ENCODE measurements at places on chromosomes 7 and 10.

GRCh38 chr10:98134431-98135221 is at the start of gene R3HCC1L:
Gene R3HCC1L, plus strand, starts transcription at chr10:98134657. Its CDS starts 73,458 bp downstream, at chr10:98208115.
- DNase-seq: peak; percentile 94

- DNase-seq: no peak
Observed at GRCh38 chr10:12839941-12840611, 161.4 kb downstream of the CCDC3 start.

GRCh38 chr10:107275806-107276205 is 111.3 kb upstream of the SORCS1 start:
- DNase-seq: no peak

- DNase-seq: no peak
Observed at GRCh38 chr7:23918856-23919255, 208.8 kb downstream of the STK31 start.

DNA sequence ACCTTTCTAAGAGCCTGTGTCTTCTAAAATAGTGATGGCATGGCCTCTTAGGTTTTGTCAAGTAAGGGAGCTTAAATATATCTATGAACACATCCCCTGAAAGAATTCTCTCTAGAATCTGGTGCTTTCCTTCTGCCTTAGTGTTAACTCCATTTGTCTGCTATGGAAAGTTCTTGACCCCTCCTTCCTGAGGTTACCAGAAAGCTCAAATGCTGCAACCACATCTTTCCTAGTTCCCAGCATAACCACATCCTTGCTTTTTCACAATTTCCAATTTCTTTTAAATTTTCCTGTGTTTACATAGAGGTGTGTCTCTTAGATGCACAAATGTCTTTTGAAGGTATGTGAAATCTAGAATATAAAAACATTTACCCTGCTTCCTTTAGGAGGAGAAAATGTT is 16.4 kb upstream of the GSDME start:
- DNase-seq: no peak

- DNase-seq: peak; percentile 50
Observed at GRCh38 chr10:86688398-86688921, 20.1 kb downstream of the LDB3 start.

DNA sequence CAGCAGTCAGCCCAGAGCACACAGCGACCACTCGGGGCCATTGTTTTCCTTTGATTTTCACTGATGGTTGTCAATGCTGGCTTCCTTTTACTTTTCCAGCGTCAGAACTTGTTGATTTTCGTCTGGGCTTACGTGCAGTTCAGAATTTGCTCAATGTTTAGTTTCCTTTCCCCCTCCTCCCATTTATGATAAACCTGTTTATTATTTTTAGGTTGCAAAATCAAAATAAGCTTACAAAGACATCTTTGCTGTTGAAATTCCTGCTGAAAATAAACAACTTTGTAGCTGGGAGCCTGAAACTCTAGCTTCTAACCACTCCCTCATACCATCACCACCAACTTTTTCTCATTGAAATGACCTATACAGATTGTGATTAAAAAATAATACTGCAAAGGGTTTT is 83.1 kb upstream of the LYZL1 start:
- DNase-seq: no peak

DNA sequence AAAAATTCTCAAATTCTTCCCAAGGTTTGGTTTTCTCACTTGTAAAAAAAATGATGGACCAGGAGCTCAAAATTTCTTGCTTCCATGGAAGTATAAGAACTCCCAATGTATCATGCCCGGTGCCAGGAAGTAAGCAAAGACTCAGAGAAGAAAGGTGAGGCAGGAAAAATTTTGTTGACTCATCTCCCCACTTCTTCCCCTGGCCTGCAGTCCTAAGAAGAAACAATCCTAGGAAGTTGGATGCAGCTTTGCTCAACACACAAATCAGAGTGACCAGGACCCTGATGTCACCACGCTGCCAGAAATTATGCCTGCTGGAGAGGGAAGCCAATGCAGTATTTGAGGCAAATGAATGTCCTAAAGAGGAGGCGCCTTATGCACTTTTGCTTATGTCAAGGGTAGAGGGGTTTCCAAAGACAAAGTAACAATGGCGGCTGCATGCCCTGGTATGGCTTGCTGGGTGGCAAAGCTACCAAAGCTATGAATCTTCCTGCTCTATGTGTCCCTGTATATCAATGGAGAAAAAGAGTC is 163.6 kb downstream of the NEURL1 start:
- DNase-seq: no peak

- DNase-seq: no peak
Observed at GRCh38 chr7:111438369-111439289, 123.7 kb downstream of the IMMP2L start.

DNA sequence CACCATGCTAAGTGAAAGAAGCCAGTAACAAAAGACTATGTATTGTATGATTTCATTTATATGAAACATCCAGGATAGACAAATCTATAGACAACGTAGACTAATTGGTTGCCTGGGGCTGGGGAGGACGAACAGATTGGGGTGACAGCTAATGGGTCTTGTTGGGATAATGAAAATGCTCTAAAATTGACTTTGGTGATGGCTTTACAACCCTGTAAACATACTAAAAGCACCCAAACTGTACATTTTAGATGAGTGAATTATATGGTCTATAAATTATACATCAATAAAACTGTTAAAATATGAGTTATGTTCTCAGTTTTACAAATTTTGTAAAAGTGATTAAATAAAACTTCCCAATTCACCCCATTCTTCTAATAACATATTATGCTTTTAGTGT is 261.5 kb downstream of the ELMO1 start:
- no peak for DNase-seq

DNA sequence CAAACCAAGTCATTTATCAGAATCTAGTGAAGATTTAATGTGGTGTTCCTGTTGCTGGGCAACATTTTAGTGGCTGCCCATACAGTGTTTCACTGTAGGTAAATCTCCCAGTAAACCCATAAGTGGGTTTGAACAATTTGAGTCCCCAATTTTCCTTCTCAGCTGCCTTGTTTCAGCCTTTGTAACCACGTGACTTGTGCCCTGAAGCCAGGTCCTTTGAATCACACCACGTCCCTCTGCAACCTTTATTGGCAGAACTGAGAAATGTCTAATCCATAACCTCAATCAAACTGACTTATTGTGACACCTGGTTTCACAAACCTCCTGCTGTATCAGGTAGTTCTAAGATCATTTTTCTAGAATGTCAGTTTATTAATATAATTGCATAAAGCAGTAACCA is 30.1 kb downstream of the SND1 start:
- DNase-seq: no peak

GRCh38 chr7:66505009-66505408 is 123.7 kb upstream of the KCTD7 start:
- no peak for DNase-seq

- DNase-seq: no peak
Observed at GRCh38 chr10:114195079-114195478, 15.9 kb downstream of the TDRD1 start.

DNA sequence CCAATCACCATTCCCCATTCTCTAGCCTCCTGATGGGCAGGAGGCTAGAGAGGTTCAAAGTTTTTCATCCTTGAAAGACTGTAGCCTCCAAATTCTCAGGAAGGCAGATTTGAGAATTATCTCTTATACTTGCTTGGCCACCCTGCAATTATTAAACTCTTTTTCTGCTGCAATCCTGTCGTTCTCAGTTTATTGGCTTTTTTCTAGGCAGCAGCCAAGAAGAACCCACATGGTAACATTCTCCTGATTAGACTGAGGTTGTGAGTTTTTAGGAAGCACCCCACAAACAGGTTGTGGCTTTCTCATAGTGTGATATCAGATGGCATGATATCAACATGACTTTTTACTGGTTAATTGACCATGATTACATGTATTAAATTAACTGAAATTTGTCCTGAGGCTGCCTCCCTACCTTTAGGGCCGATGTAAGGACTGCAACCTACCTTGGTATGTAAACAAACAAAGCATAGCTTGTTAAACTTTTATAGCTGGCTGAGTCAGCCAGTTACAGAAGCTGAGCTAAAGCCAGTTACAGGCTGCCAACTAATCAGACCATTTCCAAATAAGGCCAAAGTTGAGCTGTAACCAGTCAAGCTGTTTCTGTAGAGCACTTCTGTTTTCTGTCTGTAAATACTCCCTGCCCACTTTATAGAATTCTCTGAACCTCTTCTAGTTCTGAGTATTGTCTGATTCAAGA is 3.2 kb upstream of the ZNF248 start:
- DNase-seq: no peak

DNA sequence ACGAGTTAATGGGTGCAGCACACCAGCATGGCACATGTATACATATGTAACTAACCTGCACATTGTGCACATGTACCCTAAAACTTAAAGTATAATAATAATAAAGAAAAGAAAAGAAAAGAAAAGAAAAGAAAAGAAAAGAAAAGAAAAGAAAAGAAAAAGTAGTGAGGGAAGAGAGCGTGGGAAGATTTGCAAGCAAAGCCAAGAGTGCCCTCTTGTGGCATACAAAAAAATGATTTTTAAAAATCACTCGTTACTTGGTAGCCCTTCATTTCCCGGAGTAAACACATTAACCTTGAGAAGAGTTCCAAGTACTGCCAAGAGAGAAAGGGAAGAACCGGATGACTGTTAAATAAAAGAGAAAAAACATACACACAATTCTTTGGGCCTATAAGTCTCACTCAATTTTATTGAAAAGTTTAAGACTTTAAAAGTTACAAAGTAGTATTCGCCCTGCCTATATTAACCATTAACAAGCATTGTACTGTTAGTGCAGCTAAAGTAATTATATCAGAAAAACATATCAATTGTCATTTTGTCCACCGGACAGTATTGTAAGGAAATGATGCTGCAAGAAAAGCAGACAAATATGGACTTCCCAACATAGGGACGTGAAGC is 6.2 kb upstream of the CH25H start:
- DNase-seq: no peak

DNA sequence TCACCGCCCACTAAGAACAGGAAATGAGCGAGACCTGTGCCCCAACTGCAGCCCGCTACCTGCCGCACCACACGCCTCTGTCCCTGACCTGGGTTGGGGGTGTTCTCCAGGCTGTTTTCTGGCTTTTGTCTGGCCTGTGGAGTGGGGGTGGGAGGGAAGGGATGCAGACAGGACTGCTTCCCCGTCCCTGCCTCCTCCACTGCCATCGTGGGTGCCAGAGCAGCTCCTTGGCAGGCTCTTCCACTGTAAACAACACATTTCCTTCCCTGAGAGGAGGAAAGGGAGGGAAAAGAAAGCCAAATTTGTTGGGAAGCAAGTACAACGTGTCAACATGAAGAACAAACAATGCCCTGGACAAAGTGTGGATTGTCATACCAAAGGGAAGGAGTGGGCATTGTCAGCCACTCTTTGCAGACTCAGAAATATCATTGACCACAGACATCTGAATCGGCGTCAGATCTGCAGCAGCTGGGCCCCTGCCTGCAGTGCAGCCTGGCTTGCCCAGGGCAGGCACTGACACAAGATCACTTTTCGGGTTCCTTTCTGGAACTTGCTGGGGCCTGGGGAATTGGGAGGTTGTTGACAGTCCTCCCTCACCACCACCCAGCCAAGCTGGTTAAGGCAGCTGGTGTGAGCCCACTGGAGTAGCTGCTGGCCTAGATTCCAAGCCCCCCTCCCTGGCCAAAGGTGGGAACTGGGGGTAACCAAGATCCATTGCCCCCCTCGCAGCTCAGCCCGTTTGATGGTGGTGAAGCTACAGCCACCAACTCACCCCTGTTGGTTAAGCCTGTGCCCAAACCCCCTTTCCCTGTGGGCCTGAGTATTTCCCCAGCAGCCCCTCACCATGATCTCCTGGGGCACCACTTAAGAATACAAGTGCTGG is 22.6 kb upstream of the TRIM8 start:
- no peak for DNase-seq

DNA sequence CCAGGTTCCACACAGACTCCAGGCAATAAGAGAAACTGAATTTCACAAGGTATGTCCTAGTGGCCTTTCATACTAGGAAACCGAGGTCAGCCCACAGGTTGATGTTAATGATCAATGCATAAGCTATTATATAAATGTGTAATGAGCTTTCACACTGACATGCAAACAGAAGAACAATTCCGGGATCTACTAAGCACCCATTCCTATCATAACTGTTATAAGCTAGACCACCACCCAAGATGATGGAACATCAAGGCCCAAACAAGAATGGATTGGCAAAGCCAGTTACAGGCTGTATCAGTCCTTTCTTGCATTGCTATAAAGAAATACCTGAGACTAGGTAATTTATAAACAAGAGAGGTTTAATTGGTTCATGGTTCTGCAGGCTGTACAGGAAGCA is 15.2 kb downstream of the SORBS1 start:
- no peak for DNase-seq

GRCh38 chr7:98119256-98119918 is 12.7 kb downstream of the LMTK2 start:
- DNase-seq: no peak

- no peak for DNase-seq
Observed at GRCh38 chr7:148978091-148978490, 50.2 kb downstream of the PDIA4 start.

DNA sequence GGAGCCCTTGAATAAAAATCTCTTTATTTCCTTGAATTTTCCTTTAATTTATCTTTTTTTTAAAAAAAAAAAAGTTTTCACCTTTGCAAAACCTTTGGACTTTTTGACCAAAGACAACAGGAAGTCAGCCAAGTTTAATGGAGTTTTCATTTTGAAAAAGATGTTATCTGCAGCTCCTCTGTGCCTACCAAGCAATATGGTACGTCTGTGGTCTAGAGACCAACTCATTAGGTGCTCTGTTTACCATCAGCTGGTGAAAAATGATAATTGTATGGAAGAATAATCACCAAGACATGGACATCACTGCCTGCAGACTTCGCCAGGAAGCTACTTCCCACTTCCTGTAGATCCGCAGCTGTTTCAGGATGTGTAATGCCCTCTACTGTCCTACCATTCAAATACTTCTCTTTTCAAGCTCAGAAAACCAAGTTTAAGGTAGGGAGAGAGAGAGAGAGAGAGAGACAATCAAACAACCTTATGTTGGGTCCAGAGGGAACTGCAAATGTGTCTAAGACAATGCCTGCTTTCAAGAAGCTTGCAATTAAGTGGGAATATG is 18.7 kb downstream of the PLXNA4 start:
- DNase-seq: no peak

- DNase-seq: no peak
Observed at GRCh38 chr10:125149036-125149679, 11.2 kb downstream of the CTBP2 start.

DNA sequence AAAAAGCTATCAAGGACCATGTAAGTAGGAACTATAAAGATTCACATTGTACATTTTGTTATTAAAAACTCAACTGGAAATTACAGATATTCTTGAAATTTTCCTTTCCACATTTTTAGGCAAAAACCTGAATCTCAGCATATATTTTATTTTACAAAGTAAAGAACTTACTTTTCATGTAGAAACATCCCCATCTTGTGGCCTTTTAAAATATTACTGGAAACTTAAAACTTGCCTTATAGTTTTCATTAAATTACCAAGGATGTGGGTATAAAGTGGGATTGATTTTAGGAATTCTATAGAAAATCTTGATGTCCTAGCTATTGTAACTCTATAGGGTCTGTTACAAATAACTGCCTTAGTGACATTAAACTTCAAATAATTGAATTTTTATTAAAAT is 10.6 kb downstream of the DBF4 start:
- no peak for DNase-seq

DNA sequence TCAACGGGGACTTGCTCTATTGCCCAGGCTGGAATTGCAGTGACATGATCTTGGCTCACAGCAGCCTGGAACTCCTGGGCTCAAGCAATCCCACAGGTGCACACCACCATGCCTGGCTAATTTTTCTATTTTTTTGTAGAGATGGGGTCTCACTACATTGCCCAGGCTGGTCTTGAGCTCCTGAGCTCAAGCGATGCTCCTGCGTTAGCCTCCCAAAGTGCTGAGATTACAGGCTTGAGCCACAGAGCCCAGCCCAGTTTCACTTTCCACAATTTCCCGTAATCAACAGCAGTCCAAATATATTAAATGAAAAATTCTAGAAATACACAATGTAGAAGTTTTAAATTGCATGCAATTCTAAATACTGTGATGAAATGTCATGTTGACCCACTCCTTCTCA is 24.0 kb downstream of the SEPTIN14 start:
- DNase-seq: no peak

All from activated CD4-positive, alpha-beta T cell treated with anti-CD3 and anti-CD28 coated beads, Interleukin-2, amount 50 U/mL, for 48 hours (primary cell).